ENCODE measurements at places on chromosomes 16 and 17.

DNA sequence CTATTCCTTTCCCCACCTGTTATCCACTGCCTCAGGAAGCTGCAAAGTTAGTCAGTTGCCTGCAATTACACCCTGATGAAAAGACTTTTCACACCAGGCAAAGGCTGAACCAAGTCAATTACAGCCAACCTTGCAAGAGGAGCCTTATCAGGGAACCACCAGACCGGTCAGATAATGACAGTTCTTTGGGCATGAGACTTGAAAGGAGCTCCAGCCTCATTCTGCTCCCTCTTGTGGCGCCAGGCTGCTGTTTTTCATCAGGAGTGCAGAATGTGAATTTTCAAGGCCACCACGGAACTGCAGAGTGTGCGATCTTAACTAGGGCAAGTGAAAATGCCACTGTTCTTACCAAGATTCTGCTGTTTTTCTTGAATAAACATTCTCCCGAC, 22.5 kb downstream of the DNAI2 start:
- no peak for DNase-seq

- no peak for DNase-seq
These were observed 7.1 kb downstream of the ITGAD start for GRCh38 chr16:31400191-31400590.

DNA sequence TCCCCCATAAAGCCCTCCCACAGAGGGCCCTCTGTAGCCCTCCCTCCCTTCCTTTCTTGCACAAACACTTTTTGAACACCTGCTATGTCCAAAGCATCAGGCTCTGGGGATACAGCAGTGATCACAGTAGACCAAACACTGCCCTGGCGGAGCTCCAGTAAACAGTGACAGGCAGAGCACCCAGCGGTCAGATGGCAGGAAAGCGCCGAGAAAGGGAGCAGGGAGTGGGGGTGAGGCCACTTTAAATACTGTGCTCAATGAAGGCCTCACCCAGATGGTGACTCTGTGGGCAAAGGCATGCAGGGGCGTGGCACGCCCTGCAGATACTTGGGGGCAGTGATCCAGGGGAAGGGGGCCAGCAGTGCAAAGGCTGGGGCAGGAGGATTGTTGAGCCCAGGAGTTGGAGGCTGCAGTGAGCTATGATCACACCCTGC, 7.6 kb downstream of the PRR29 start:
- DNase-seq: no peak

GRCh38 chr16:67486805-67487204, 3.5 kb upstream of the AGRP start:
- DNase-seq: no peak

GRCh38 chr17:42879596-42879985, 21.0 kb upstream of the G6PC1 start:
- no peak for DNase-seq

GRCh38 chr16:17566075-17566474, 95.3 kb upstream of the XYLT1 start:
- DNase-seq: no peak

DNA sequence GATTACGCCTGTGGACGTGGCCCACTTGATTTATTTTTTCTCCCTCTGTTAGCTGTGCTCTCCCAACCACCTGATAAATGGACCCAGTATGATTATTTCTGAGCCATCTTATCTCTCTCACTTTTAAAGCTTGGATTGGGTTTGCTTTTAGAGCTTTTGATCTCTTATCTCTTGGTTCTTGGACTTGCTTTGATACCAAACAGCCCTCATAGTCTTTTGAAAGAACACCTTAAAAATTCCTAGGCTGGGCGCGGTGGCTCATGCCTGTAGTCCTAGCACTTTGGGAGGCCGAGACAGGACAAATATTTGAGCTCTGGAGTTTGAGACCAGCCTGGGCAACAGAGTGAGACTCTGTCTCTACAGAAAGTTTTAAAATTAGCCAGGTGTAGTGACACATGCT, 25.8 kb downstream of the SMTNL2 start:
- DNase-seq: no peak

DNA sequence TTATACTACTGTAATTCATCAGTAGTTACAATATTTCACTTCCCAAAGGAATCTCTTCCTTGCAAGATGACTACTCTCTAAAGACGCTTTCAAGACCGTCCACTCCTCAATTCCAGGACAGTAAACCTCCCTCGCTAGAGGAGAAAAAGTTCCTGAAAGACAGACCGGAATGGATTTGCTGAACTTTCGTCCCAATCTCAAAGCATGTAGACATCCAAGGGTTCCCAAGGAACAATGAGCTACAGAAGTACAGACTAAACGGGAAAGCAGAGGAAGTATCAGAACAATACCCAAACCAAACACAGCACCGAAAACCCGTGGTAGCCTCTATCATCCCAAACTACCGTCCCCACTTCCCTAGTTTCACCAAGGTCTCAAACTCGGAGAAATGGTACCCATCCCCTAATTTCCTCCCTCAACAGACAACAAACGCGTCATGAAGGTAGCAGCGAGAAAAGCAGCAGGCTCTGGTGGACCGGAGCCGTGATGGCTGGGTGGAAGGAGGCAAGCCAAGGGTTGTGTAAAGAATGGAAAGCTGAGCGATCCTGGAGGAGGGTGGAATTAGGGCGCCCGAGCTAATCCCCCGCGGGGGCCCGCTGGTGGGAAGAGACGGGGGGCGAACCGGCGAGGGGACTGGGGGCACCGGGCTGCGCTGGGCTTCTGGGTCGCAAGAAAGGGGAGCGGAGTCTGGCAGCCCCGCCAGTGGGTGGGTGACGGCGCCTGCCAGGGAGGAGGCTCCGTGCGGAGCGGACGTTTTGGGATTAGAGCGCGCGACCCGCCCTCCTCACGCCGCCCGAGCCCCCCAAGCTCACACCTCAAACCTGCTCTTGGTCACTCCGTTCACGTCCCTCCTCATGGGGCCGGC, 647 bp downstream of the FBXL20 start:
- DNase-seq: no peak

GRCh38 chr16:89275837-89276720, 58.6 kb downstream of the ZNF778 start:
- DNase-seq: no peak

- no peak for DNase-seq
These were observed 85.6 kb downstream of the MSI2 start for GRCh38 chr17:57341611-57342540.

DNA sequence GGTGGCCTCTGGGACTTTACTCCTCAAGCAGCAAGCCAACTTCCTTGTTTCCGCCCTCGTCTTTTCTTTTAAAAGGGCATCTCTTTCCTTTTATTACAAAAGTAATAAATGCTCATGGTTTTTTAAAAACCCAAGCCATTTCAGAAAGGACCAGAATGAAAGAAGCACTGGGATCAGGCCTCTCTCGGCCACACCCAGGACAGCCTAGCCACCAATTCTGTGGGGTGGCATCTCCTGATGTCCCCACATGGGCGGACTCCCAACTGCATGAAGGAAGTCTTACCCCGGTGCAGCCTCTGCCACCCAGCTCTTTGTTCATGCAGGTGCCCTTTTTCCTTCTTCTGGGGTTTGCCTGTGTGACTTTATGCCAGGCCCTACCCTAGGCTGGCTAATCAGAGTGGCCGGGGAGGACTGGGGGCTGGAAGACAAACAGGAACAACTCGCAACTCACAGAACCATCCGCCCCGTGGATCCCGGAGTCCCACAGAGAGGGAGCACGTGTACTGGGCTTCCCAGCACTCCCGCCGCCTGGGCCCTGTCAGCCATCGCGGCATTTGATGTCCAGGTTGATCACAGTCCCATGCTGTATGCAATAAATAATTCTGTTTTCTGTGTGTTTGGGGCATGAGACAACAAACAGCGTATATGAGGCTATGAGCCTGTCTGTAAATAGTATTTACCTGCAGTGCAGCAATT, 2.6 kb upstream of the RASD1 start:
- no peak for DNase-seq

DNA sequence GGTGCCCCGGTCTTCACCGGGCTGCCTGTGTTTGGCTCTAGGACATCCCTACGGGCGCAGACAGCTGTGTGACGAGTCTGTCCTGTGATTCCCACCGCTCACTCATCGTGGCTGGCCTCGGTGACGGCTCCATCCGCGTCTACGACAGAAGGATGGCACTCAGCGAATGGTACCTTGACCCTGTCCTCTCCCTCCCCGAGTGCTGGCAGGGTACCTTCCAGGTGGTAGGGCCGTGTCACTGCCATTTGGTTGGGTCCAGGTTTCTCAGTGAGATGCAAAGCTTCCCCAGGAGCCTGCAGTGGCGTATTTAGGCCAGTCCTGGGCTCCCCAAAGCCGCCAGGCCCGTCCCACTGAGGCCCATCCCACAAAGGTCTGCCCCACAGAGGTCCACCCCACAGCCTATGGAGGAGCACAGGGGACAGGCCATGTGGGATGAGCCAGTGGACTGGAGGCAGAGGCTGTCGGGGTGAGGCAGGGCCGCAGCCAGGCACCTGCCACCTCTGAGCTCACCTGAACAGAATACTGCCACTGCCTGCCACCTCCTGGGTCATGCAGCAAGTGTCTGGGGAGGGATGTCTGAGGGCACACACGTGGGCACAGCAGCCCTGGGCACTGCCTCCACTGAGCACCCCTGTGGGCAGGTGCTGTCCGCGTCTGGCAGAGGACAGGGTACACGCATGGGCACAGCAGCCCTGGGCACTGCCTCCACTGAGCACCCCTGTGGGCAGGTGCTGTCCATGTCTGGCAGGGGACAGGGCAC, 31.4 kb upstream of the CHMP6 start:
- no peak for DNase-seq

DNA sequence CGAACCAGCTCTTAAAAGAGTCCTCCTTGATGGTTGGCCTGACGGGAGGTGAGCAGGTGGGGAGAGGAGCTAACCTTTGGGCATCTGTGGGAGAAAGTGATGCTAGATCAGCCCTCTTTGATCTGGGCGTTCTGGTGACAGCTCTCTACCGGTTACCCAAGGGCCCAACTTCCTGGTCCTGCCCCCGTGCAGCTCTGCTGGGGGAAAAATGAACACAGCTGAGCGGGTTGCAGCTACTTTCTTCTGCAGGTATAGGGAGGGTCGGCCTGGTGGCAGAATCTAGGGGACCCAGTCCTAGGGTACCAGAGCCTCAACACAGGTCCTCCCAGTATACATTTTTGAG, 2.9 kb downstream of the SHISA9 start:
- no peak for DNase-seq

DNA sequence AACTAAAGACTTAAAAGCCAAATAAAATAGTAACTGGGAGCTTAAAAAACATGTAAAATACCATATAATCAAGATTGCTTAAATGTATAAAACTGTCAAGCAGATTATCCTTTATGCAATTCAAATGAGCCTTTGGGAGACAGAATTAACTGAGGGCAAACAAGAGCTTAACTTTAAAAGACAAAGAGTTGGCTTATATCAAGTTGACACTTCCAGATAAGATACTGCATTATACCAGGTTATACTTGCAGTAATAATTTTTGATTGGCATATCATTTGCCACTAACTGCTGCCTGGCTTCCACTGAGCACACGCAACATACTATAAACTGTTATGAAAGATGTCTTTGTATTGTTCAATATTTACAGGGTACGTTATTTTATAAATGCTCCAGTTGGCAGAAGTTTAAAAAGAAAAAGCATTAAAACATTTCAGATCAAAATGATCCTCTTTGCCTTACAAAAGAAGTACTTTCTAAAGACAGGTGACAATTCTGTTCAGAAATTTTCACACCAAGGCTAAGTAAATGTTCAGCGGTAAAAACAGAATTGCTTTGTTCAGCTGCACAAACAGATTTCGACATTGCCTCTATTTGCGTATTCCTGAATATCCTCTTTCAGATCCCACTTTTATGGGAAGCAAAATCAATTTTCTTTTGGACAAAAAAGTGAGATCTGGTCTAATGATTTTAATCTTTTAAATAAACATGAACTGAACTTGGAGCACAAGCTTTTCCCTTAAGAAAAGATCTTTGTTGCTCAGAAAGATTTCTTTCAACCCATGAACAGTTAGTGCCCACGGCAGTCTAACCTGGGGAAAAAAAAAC, 50.7 kb downstream of the TOX3 start:
- DNase-seq: no peak

DNA sequence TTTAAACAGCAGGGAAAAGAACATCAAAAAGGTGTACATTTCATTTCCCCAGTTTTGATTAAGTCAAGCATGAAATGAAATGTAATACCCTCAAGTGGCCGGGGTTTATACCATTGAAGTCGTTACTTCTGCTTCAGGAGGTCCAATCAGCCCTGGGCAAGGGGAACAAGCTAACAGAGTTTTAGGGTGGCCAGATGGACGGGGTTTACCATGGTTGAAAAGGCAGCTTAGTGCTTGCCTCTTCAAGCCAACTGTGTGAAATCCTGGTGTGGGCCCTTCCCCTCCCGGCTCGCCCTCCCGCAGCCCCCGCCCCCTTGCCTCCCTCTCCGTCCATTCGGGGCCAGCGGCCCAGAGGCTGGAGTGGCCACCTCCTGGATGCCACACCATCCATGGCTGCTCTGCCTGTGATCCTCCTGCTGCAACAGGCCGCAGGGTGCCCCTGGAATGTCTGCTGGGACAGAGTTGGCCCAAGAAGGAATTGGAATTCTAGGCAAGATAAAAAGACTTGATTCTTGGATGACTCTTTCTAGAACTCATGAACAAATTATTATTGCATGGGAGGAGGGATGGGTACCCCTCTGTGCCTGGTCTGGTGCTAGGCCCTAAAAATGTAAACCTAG, 296.2 kb upstream of the IRX3 start:
- DNase-seq: no peak

DNA sequence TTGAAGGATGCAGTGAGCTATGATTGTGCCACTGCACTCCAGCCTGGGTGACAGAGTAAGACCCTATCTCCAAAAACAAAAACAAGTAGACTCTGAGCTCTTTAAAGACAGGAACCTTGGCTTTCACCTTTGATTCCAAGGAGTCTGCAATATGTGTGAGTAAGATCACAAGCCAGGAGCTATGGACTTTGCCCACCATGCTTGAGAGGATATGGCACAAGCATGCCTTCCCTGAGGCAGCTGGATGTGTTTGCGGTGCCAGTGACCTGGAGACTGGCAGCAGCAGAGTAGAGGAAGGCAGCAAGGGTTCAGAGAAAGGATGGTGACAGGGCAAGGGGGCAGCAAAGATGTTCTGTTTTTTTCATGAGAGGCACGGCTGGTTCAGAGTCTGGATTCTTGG, 14.5 kb upstream of the PRKCA start:
- DNase-seq: no peak

DNA sequence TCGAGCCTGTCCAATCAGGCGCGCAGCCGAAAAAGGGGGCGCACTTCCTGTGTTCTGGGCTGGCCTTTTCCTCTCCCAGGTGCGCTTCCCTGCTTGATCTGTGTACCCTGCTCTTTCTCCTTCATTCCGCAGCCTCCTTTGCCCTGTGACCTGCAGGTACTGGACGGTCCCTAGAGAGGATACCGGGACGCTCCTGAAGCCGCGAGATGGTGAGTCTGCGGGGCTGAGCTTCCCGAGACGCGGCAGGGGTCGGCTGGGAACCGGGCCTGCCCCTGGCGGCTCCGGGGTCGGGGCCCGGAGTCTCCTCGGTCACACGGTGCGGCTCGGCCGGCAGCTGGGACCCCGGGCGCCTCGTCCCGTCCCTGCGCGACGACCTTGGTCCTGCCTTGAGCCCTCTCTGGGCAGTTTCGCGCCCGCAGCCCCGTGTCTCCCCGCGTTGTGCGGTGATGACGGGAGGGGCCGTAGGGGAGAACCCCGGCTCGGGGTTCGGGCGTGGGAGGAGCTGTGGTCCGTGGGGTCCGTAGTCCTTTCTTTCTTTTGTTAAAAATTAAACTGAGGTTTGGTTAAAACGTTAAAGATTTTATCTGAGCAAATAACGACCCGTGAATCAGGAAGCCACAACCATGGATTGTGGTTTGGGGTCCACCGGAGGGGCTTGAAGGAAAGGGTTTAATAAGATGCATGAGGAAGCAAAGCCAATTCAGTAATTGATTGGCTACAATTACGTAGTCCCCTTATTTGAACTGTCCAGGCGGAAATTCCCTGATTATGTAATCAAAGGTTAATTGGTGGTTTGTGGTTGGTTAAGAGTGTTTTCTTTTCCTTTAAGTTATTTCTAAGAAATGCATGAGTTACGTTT, 172.8 kb upstream of the ZNF267 start:
- peak; percentile 73 for DNase-seq
